Hematopoietic multipotent progenitor cell treated with erythropoietin and hydrocortisone succinate and interleukin-3 and kit ligand, for 15 days (in vitro differentiated cells): ENCODE measurements at places on chromosomes 1 and 21.

- peak; percentile 29 for DNase-seq
Observed at GRCh38 chr1:113874012-113874879, 2.7 kb upstream of the PTPN22 start.

DNA sequence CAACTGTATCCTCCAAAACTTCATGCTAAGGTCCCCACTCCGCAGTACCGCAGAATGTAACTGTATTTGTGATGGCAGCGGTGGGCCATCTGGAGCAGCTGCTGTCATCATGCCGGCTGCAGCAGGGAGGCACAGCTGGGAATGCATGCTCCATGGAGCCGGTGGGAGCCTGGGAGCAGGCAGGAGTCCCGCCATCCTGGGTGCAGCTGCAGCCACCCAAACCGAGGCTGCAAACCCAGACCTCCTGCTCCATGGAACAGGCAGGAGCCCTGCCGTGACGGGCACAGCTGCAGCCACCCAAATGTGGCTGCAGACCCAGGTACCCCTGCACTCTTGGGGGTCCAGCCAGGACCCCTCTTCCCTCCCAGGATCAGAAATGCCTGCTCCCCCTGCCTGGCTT, 80.3 kb downstream of the SCMH1 start:
- DNase-seq = no peak

DNA sequence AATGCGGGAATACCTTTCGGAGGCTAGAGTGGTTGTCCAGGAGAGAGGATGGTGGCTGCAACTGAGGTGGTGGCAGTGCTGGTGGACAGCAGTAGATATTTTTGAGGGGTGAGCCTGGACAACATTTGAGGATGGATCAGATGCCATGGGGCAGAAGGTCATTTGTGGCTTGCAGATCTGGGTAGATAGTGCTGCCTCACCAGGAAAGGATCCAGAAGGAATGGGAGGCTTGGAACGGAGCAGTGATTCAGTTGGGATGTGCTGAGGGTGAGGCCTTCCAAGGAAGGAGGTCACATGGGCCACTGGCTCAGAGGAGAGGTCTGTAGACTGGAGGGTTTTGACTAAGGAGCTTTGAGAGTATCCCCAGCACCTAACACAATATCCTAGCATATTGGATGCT, 110.8 kb upstream of the KAZN start:
- no peak for DNase-seq

- no peak for DNase-seq
Observed at GRCh38 chr1:65704318-65704717, 88.4 kb upstream of the PDE4B start.

- no peak for DNase-seq
Observed at GRCh38 chr1:19858893-19859292, 23.3 kb upstream of the OTUD3 start.

GRCh38 chr1:15457585-15457984, 1.1 kb downstream of the CELA2A start:
- DNase-seq = no peak

DNA sequence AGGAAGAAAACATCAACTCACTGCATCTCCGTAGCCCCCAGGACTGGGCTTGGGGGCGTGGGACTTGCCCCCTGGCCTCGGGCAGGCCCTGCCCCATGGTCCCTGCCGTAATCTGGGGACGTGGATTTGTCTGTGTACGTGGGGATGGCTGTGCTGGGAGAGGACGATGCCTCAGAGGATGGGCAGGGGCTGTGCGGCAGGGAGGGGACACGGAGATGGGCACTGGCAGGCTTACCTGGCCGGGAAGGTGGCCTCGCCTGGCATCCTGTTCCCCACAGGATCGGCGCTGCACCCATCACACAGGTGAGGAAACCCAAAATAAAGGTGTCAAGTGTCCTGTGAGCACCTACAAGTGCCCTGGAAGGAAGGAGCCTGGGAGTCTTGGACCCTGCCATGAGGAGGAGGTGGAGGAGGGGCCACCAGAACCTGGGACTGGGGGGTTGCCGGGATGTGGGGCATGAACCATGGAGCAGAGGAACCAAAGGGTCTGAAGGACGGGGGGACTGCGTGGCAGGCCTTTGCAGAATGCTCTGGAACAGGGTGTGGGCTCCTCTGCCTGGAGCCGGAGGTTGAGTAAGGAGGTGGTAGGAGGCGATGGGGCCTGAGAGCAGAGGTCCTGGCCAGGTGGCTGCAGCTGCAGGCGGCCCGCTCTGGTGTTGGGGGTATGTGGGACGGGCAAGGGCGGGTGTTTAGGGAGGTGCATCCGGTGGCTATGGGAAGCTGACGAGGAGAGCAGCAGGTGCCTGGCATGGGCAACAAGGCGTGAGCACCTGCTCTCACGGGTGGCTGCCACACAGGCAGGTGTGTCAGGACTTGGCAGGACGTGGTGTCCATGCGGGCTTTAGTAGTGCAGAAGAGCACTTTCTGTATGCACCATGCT, 27.8 kb upstream of the LRRC3 start:
- DNase-seq = no peak

GRCh38 chr1:117795190-117795589, 134.2 kb downstream of the GDAP2 start:
- no peak for DNase-seq

DNA sequence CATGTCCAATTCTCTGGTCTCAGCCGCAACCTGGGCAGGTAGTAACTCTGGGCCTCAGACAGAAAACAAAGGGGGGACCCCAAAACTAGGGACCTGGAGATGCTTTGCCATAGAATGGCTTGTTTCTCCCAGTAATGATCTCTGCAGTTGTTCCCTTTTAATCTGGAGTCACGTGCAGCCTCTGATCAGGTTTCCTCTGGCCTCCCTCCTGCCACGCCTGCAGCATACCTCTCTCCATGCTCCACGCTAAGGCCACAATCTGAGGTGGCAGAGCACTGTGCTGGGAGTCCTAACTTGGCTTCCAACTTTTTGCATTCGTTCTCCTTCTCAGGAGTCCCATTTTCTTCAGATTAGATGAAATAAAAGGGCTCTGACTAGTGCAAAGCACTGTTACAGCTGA, 1.9 kb downstream of the PABPC4 start:
- no peak for DNase-seq

DNA sequence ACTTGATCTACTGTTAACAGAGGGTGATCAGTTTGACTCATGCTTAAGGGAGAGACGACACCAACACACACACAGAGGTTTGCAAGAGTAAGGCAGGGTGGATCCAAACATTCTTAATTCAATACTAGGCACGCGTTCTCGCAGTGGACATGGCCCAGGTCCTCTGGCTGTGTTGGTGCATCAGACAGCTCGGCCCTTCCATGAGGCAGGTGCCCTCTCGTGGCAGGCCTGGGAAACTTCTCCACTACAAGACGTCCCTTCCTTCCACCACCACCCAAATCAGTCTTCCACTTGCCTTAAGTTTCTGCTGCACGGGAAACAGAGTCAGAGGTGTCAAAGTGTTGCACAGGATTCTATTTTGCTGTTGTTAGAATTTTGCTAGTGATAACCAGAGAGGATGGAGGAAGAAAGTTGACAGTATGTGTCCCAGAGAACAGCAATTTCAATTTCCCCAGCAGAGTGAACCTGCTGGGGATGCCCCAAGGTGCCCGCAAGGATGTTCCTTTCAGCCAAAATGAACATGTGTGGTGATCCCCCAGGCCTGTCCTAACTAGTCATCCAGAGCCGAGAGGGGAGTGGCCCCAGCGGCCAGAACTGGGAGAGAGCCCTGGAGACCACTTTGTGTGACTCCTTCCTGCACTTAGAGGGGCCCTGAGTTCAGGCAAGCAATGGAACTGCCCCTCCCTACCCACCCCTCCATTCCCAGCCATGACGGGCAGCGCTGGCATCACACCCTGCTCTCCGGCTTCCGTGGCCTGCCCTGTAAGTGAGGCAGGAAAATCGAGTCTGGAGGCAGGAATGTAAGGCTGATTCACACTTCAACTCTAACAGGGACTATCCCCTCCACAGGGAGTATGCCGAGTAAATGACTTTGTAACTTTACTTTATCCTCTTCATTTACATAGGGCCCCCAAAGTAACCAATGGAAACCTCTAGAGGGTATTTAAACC, 34.8 kb downstream of the MX1 start:
- DNase-seq = no peak

DNA sequence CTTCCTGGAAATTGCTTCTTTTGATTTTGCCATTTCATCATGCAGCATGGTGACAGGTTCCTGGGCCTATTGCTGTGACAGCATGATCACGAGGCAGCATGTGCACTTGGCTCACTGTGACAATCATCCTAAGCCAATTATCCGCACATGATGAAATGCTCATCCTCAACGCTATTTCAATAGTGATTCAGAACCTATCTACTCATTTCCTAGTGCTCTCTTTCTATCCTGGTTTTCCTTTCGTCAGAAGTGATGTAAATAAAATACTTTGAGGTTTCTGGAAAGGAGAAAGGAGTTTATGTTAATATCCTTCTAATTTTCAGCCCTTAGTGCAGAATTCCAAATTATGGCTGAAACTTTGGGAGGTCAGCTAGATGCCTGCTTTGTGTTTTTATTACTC, 110.6 kb upstream of the ADAMTS5 start:
- no peak for DNase-seq

- no peak for DNase-seq
Observed at GRCh38 chr1:214295934-214296333, 15.0 kb downstream of the SMYD2 start.

DNA sequence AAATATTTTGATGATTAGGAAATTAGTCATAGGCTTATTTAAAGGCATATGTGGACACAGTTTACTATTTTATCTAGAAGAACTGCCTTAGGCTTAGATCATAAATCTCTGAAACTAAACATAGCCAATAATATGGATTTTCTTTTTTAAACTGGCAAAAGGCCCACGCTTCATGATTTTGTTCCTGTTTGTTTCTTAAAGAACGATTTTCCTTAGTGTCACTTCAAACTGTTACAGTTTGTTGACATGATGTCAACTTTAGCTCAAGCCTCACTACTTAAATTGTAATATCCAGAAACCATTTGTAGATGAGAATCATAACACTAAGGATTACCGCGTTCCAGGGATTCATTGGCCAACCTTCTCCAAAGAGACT, 322.6 kb downstream of the HHIPL2 start:
- DNase-seq = no peak

GRCh38 chr1:183023601-183024316, 539 bp downstream of the LAMC1 start:
- no peak for DNase-seq

GRCh38 chr1:169318536-169319244, 48.9 kb downstream of the NME7 start:
- no peak for DNase-seq

- no peak for DNase-seq
Observed at GRCh38 chr1:14599800-14600199, 1.3 kb downstream of the KAZN start.

- no peak for DNase-seq
Observed at GRCh38 chr1:230335861-230336522, 90.1 kb downstream of the PGBD5 start.

DNA sequence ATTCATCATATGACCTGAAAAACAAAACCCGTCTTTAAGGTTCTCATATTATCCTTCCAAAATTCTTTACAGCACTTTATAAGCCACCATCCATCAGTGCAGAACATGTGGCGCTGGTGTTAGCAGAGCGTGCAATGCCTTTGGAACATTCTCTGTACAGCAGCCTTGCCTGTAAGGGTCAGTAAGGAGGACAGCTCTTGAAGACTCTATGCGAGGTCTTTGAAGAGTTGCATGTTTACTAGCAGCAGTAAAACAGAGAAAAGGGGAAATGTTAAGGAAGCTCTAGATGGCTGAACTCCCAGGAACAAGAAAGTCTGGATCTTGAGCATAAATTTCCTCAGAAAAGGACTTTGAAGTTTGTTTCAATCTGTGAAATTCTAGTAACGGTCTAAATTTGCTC, 365.6 kb downstream of the DUSP10 start:
- no peak for DNase-seq

DNA sequence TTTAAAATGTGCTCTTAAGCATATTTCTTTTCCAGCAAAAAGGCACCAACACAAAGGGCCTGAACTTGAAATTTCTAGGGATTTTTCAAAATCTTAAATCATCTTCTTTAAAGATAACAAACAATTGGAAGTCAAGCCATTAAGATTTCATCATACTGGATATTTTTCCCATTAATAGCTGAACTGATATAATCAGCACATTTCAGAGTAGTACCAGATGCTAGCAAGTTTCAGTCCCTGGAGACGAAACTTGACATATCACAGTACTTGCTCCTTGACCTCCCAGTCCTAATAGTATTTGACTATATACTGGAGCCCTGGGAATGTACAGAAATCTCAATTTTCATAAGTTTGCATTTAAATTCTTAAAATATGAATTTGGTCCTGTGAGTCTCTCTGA, 10.2 kb upstream of the CDC7 start:
- no peak for DNase-seq

DNA sequence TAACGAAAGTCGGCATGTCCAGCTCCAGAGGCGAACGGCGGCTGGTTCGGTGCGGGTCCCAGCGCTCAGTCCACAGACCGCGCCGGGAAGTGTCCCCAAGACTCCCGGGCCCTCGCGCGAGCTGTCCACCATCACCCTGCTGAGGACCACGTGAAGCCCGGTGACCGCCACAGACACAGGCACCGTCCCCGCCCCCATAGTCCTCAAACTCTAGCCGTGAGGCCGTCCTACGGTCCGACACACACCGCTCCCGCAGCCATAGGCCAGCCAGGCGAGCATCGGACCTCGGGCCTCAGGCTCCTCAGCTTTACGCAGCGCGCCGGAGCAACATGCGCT, 535 bp downstream of the SETD4 start:
- DNase-seq = no peak

DNA sequence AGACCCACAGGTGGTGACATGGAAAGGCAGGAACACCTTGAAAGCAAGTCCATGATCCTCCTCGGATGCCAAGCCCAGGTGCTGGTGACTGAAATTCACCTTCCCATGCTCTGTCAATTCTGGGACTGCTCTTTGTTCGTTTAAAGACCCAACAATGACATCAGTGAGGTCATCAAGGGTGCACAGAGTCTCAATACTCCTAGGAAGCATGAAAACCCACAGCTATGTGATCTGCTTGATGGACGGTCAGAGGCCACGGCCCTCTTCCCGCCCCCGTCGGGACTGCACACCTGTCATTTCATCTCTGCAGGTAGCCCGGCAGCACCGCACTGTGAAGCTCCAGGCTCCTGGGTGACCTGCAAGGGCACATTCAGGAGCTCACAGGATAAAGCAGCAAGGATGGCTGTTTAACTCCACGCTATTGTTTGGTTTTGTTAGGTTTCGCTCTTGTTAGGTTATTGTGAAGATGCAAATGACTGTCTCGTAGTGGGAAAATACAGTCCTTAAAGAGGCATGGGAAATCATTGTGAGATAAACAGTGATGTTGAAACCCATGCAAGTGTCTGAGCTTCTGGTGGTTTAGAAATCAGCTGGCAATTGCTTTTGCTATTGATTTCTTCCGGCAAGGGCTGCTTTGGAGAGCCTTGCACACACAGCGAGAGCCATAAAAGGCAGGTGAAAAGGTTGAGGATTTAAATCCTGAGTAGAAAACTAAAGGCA, 124.8 kb upstream of the AJAP1 start:
- no peak for DNase-seq

GRCh38 chr21:39386194-39386593, 37.3 kb upstream of the HMGN1 start:
- DNase-seq = no peak

DNA sequence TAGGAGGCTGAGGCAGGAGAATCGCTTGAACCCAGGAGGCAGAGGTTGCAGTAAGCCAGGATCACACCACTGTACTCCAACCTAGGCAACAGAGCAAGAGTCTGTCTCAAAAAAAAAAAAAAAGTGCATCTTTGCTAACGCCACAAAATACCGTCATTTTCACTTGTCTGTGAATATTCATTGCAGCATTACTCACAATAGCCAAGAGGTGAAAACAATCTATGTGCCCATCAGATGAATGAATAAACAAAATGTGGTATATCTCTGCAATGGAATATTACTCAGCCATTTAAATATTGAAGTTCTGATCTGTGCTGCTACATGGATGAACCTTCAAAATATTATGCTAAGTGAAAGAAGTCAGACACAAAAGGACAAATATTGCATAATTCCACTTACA, 7.9 kb upstream of the TIAM1 start:
- DNase-seq = no peak
